ENCODE measurements at places on chromosomes 3 and 15.

DNA sequence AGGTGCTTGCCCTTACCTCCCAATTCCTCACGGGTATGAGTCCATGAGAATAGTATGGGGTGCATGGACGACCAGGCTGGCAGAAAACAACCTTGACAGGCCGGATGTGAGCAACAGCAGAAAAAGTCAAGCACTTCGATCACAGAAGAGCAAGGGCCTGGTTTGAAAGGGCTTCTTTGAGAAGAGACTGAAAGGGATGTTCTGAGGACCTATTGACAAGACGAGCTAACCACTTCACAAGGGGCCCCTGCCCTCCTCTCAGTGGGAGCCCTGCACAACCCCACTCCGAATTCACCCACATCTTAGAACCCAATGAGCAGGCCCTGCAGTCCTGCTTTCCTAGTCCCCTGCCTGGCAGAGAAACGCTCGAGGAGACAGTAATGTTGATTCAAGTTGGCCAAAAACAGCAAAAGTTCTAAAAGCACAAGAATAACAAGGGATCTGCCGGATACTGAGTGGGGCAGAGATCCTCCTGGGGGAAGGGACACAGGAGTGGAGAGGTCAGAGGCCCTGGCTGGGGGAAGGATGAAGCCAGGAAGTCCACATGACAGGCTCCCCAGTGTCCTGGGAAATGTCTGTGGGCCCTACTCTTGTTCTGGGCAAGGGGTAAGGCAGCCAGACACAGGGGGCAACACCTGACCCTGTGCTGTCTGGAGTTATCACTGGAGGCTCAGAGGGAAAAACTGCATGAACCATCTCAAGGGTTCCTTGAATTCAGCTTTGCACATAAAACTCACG lies 14.8 kb upstream of the CX3CR1 start:
- DNase-seq: no peak

GRCh38 chr3:188972310-188972709 lies 199.5 kb upstream of the TPRG1 start:
- DNase-seq: no peak

GRCh38 chr3:181564222-181564621 lies 147.5 kb upstream of the SOX2 start:
- no peak for DNase-seq

DNA sequence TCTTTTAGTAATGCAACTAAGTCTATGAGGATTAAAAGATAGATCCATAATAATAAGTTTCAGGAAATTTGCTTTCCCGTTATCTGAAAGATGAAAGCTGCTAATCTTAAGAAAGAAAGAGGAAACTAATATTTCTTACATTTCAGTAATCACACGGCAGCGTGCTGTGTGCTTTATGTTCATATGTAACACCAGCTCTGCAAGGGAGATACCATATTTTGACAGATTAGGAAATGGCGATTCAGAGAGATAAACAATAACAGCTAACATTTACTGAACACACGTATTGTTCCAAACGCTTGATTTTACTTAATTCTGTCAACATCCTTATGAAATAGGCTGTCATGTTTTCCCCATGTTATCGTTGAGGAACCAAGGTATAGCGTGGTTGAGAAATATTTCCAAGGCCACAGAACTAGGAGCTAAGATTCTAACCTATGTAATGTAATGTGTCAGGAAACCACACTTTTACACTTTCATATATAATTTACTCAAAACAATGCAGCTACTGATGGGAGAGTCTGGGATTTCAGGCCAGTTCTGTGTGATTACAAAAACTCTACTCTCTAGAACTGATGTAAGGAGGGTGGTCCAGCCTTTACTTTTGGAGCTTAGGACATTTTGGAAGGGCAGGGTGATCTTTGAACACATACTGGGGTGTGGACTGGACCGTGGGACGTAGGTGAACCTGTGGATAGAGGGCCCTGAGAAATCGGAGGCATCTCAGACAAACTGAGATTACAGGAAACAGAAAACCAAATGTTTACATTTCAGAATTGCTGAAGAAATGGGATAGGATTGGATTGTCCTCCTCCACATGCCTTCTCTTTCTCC lies 100.6 kb downstream of the IL1RAP start:
- no peak for DNase-seq

GRCh38 chr15:72797338-72797689 lies 13.8 kb upstream of the ADPGK start:
- DNase-seq: no peak

DNA sequence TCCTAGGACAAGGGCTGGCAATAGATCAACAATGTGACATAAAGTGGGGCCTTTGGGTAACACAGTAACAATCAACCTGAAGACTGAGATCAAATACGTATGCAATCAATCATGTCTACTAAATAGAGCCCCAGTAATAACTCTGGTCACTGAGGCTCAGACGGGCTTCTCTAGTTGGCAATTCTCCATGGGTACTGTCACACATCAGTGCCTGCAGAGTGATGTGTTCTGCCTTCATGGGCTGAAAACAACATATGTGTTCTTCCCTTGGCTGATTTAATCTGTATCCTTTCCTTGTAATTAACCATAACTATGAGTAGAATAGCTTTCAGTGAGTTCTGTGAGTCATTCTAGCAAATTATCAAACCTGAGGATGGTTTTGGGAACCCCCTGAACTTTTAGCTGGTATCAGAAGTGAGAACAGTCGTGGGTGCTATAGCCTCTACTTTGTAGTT lies 113.6 kb downstream of the TMCO5A start:
- no peak for DNase-seq

DNA sequence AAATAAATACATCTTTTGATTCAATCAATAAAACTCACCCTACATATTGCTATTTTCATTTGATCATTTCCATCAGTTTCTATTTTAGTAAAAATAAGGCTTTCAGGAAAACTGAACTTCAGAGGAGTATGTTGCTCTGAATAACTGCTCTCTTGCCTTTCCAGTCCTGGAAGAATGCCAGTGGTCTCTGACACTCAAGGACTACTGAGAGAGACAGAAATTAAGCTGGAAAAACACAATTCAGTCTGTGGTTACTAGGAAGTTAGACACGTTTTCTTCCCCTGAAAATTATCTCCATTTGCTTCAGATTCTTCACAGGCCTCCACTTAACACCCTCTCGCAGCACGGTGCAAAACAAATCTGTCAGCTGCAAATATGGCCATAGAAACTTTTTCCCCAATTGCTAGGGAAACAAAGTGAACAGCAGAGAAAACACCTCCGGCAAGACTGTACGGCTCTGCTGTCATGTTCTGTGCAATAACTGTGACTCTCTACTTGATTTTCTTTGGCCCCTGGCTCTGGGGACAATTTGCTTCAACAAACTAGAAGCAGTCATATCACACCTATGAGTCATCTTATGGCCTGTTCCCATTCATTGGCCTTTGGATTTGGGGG lies 353.0 kb downstream of the MAGI1 start:
- DNase-seq: no peak

GRCh38 chr3:59506191-59506590 lies 456.4 kb upstream of the CFAP20DC start:
- DNase-seq: no peak

DNA sequence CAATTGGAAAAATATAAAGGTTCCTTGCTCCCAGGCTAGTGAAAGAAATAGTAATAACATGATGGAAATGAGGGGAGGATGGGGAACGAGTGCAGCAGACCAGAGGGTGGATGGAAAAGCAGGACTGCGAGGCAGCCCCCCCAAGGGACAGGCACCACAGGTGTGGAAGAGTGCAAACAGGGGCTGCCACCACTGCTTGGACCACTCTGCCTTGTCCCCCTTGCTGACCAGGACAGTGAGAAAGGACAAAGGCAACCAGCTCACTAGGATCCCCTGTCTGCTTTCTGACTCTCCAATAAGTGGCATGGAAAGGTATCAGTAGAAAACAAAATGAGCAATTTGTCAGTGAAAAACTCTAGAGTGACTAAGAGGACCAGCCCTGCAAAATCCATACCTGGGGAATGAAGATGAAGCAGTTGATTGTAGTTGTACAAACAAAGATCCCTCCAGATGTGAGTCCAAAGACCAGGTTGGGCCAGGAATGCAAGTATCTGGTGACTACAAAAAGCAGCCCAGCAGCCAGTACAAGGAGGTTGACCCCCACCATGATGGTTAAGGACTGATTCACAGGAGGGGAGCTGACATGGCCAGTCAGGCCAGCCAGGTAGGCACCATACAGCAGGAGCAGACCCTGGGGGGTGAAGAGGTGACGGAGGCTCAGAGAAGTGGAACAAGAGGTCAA lies 86.6 kb upstream of the GSK3B start:
- DNase-seq: no peak

DNA sequence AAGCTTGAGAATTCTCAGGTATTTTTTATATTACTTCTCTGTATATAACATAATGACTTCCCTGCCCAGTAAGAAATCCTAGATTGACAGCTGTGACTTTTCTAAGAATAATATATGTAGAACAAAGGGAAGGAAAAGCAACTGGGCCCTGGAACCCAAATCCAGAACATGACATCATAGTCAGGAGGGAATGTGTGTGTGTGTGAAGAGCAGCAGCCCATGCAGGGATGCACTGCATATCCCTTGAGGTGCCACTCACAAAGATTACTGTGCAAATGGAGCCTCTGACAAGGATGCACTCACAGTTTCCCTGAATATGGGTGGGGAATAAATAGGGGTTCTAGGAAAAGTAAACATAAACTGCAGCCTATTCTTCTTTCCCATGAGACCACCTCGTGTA lies 279.5 kb downstream of the NEK10 start:
- no peak for DNase-seq

- DNase-seq: no peak
Observed at GRCh38 chr3:179942553-179943075, 94.1 kb downstream of the PEX5L start.

DNA sequence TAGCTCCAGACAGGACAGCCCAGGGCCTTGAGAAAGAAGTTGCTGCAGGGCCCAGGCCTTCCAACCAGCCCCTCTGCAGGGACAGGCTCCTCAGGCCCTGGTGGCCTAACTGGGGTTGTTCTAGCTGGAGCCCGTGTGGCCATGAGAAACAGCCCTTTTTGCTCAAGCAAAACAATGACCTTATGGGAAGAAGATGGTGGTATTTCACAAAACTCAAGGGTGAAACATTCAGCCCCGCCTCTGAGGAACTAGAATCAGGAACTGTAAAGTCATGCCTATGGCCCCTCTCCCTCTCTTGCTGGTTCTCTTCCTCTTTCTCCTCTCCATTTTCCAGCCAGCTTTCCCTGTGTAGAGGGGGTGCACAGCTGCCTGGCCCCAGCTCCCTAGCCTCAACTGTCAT lies 273.3 kb downstream of the RPLP1 start:
- no peak for DNase-seq
